ENCODE measurements at places on chromosomes 1 and 21. TPM values are rescaled to one million over a fixed set of nuclear protein-coding genes. Genes with fewer than 3 reads are reported as not detected.

HTR1D gene
- 11.5 TPM for polyA plus RNA-seq

DNA sequence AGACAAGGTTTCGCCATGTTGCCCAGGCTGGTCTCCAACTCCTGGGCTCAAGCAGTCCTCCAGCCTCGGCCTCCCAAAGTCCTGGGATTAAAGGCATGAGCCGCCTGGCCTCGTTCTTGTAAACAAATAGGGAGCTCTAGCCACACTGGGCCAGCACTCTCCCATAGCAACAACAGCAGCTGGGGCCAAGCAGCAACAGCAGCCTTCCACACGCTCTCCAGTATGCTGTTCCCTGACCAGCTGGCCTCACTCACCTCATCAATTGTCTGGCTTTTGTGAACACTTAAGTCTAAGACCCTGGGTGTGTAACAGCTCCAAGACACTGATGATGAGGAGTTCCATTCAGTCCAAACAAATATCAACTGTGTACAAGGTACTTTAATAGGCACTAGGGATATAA is 16.9 kb upstream of the GLIS1 start:
- DNase-seq = no peak
- H3K27ac ChIP-seq = no peak overlapping the region
- H3K4me3 ChIP-seq = no peak overlapping the region
- no peaks in the 10 kb centered on the region for H3K36me3 ChIP-seq
- H3K4me1 ChIP-seq = no peaks in the 10 kb centered on the region
- H3K27me3 ChIP-seq = no peaks in the 10 kb centered on the region

CTTNBP2NL gene
- 4.8 TPM for polyA plus RNA-seq

- peaks cover 4% of the 10 kb centered on the region for H3K4me1 ChIP-seq
- H3K4me3 ChIP-seq = no peak overlapping the region
- H3K27me3 ChIP-seq = no peaks in the 10 kb centered on the region
- no peak overlapping the region for H3K27ac ChIP-seq
Measured at GRCh38 chr1:46043458-46044017, 88.9 kb downstream of the PIK3R3 start.

- no peak for DNase-seq
- H3K36me3 ChIP-seq = no peaks in the 10 kb centered on the region
- no peak overlapping the region for H3K4me3 ChIP-seq
- H3K27ac ChIP-seq = no peak overlapping the region
- H3K27me3 ChIP-seq = no peaks in the 10 kb centered on the region
Measured at GRCh38 chr1:152811050-152811449, 721 bp upstream of the LCE1B start.

DNA sequence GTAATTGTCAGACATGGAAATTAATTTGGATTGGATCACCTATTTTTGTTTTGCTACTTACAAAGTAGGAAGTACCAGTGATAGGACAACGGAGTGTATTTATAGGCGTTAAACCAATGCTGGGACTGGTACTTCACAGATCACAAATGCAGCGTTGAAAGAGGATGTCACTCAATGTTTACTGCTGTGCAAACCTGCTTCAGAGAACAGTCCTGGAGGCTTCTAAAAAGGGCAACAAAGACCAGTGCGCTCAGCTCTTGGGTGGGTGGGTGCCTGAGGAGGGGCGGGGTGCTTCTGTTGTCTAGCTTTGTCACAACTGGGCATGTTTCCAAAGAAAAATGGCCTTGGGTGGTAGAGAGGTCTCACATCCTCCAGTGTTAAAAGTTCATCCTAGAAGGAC is 2.1 kb downstream of the C1orf21 start:
- no peak for DNase-seq
- H3K4me1 ChIP-seq = peaks cover 1% of the 10 kb centered on the region
- no peak overlapping the region for H3K27ac ChIP-seq
- no peaks in the 10 kb centered on the region for H3K27me3 ChIP-seq

DNA sequence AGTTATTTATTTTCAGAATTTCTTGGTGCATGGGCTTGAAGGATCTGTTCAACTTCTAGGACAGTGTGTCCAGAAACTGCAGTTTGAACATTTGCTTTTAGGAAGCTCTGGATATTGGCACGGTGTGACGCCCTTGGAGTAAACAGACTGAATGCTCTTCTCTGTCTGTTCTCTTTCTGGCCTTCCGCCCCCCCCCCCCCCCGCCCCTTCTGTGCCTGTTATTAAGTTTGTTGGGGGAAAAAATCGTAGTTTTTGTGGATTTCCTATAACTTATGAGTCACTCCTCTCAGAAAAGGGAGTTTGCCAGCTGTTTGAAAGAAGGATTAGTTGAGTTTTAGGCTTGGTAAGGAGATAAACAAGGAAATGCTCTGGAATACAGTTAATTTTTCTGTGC is 1.2 kb downstream of the KCTD3 start:
- DNase-seq = no peak
- H3K4me1 ChIP-seq = peaks cover 3% of the 10 kb centered on the region
- no peak overlapping the region for H3K27ac ChIP-seq
- no peaks in the 10 kb centered on the region for H3K27me3 ChIP-seq
- peak overlapping the region; percentile 83 for H3K4me3 ChIP-seq

DNA sequence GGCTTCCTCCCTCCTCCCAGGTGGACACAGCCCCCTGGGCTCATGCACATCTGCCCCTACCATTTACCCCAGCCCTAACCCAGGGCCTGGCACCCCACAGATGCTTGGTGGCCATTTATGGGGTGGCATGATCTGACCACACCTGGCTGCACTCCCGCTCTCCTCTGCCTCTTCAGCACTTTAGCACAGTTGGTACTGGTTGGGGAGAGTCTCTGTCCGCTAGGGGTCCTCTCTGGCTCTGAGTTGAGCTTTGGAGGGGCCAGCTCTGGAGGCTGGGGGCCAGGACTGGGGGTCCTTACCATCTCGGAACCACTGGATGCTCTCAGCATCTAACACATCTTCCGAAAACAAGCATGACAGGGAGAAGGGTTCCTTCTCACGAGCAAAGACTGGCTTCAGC is 17.4 kb downstream of the MYOM3 start:
- H3K27me3 ChIP-seq = no peaks in the 10 kb centered on the region
- H3K4me3 ChIP-seq = no peak overlapping the region
- no peaks in the 10 kb centered on the region for H3K4me1 ChIP-seq
- H3K36me3 ChIP-seq = no peaks in the 10 kb centered on the region

DNA sequence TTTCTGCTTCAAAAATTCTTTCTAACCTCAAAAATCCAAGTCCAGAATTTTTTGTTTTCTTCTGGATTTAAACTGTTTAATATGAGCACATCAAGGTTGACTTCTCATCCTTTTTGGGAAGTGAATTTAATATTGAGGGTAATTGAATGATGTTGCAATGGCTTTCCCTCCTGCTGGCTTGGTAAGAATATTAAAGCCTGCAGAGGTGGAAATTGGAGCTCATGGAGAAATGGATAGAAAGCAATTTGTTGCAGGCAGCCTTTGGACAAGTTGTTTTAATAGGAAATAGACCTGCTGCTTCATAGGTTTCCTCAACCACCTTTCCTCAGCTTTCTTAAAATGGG is 124.7 kb downstream of the SYT2 start:
- no peaks in the 10 kb centered on the region for H3K36me3 ChIP-seq
- no peak overlapping the region for H3K4me3 ChIP-seq
- H3K27me3 ChIP-seq = no peaks in the 10 kb centered on the region
- DNase-seq = no peak
- H3K27ac ChIP-seq = no peak overlapping the region

GRCh38 chr1:54791880-54792522 is 9.1 kb downstream of the TTC22 start:
- H3K4me1 ChIP-seq = peaks cover 9% of the 10 kb centered on the region
- no peaks in the 10 kb centered on the region for H3K27me3 ChIP-seq
- DNase-seq = peak; percentile 94
- H3K36me3 ChIP-seq = no peaks in the 10 kb centered on the region

- no peaks in the 10 kb centered on the region for H3K27me3 ChIP-seq
- no peak for DNase-seq
- no peaks in the 10 kb centered on the region for H3K36me3 ChIP-seq
- no peaks in the 10 kb centered on the region for H3K4me1 ChIP-seq
- H3K27ac ChIP-seq = no peak overlapping the region
Measured at GRCh38 chr1:36984026-36984425, 50.3 kb downstream of the GRIK3 start.

GRCh38 chr1:42142894-42143675 is 10.1 kb upstream of the GUCA2B start:
- H3K4me3 ChIP-seq = no peak overlapping the region
- no peak for DNase-seq
- no peak overlapping the region for H3K27ac ChIP-seq
- H3K27me3 ChIP-seq = no peaks in the 10 kb centered on the region
- H3K4me1 ChIP-seq = no peaks in the 10 kb centered on the region

- H3K4me3 ChIP-seq = no peak overlapping the region
- H3K4me1 ChIP-seq = no peaks in the 10 kb centered on the region
- no peaks in the 10 kb centered on the region for H3K27me3 ChIP-seq
- H3K36me3 ChIP-seq = no peaks in the 10 kb centered on the region
- DNase-seq = no peak
Measured at GRCh38 chr1:42057800-42058199, 95.4 kb upstream of the GUCA2B start.

HAO2 gene
- not detected for polyA plus RNA-seq

USH2A gene
- polyA plus RNA-seq = 0.02 TPM

- no peaks in the 10 kb centered on the region for H3K27me3 ChIP-seq
- no peaks in the 10 kb centered on the region for H3K4me1 ChIP-seq
- peak; percentile 42 for DNase-seq
- no peak overlapping the region for H3K4me3 ChIP-seq
- no peaks in the 10 kb centered on the region for H3K36me3 ChIP-seq
Measured at GRCh38 chr21:24045775-24046215, 1561.5 kb downstream of the MRPL39 start.

DNA sequence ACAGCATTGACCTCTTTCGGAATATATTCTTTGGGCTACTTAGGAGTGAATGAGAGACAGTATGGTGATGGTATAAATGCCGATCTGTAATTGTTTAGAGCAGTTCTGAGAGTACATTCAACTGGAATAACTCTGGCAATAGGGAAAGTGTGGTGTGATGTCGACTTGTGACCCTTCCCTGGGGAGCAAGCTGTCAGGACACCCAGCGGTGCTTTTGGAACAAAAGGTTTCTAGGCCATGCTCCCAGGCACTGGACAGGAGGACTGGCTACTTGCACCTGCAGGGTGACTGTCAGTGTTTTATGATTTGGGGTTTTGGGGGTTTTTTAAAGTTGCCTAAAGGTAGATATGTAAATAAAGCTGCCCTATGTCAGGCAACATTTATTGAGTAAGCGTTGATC is 50.9 kb downstream of the MACO1 start:
- H3K4me3 ChIP-seq = no peak overlapping the region
- no peak for DNase-seq
- H3K27me3 ChIP-seq = no peaks in the 10 kb centered on the region
- H3K36me3 ChIP-seq = no peaks in the 10 kb centered on the region
- H3K27ac ChIP-seq = no peak overlapping the region
- H3K4me1 ChIP-seq = peaks cover 3% of the 10 kb centered on the region

DNA sequence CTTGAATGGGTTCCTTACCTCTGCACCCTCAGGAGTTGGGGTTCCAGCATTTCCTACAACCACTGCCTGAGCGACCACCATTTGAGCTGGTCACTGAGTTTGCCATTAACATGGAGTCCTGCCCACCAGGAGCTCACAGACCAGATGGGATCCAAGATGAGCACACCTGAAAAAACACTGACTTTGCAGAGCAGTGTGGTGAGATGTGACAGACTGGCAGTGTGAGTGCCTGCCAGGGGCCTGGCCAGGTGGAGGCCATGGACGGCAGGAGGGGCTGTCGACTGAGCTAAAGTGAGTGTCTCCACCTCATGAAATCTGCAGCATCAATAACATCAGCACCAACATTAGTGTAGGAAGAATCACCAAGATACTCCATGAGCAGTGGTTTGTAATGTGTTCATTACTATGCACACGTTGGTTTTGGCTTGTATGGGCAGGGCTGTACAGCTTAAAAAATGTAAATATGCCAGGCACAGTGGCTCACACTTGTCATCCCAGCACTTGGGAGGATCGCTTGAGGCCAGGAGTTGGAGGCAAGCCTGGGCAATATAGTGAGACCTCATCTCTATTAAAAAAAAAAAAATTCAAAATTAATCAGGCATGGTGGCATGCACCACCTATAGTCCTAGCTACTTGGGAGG is 12.2 kb upstream of the MIXL1 start:
- peaks cover 2% of the 10 kb centered on the region for H3K4me1 ChIP-seq
- no peaks in the 10 kb centered on the region for H3K27me3 ChIP-seq
- no peak for DNase-seq
- no peaks in the 10 kb centered on the region for H3K36me3 ChIP-seq
- H3K4me3 ChIP-seq = no peak overlapping the region
- H3K27ac ChIP-seq = no peak overlapping the region

DNA sequence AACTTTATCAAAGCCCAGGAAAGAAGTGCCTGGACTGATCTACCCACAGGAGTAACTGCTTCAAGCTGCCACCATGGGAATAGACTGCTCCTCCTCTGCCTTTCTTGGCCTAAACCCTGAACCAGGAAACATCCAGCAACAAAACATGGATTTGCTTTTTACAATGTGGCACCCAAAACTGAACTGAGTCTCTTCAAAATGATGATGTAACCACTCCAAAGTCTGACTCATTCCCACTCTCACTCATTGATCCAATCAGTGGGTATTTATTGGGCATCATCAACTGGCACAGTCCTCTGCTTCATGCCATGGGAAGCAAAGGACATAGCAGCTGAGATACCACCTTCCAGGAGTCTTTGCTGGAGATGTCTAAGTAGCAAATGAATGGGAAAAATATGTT is 23.5 kb downstream of the CYP4A22 start:
- H3K36me3 ChIP-seq = no peaks in the 10 kb centered on the region
- H3K4me3 ChIP-seq = no peak overlapping the region
- no peaks in the 10 kb centered on the region for H3K4me1 ChIP-seq
- no peak overlapping the region for H3K27ac ChIP-seq
- DNase-seq = no peak
- no peaks in the 10 kb centered on the region for H3K27me3 ChIP-seq

- no peak overlapping the region for H3K27ac ChIP-seq
- H3K4me1 ChIP-seq = 0 out of 2 replicates have a peak, but pooled peaks cover 3% of the 10 kb centered on the region
- no peak overlapping the region for H3K4me3 ChIP-seq
- no peaks in the 10 kb centered on the region for H3K36me3 ChIP-seq
Measured at GRCh38 chr1:25090707-25091422, 141.4 kb downstream of the SYF2 start.

DNA sequence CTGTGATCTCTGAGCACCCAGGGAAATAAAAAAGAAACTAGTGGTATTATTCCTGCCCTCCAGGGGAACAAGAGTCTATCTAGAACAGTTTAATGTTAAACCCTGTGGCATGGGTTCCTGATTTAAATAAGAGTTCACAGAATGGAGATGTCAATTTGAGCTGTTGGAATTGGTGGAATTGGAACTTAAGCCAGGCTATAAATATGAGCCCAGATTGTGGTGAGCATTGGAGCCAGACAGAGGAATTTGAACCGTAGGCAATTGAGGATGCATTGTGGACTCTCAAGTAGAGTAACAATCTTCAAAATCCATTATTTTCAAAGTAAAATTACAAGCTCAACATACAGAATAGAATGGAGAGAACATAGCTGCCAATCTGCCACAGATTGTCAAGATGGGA is 98.2 kb downstream of the NEK7 start:
- no peak for DNase-seq
- H3K4me1 ChIP-seq = peaks cover 3% of the 10 kb centered on the region
- H3K27me3 ChIP-seq = no peaks in the 10 kb centered on the region
- no peaks in the 10 kb centered on the region for H3K36me3 ChIP-seq
- H3K27ac ChIP-seq = no peak overlapping the region
- no peak overlapping the region for H3K4me3 ChIP-seq

UBXN10 gene
- 0.50 TPM for polyA plus RNA-seq
